ENCODE measurements at places on chromosomes 12 and 14. TPM values are rescaled to one million over a fixed set of nuclear protein-coding genes. Genes with fewer than 3 reads are reported as not detected.

DNA sequence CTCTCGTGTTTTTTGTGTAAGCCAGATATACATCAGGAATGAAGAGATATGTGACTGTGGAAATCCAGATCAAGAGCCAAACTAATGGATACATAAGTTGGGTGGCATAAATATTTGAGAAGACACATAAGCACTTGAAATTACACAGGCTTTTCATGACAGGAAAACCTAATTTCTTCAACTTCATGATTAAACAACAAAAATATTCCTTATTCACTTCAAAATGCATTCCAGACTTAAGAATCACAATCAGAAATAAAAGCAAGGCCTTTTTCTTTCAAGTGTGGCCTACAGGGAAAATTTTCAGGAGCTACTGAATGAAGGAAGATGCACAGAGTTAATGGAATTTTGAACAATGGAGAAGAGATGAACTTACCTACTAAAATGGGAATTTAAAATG, 515.6 kb downstream of the FOXG1 start:
- no peak for DNase-seq

GRCh38 chr14:101721951-101722661, 39.4 kb upstream of the PPP2R5C start:
- DNase-seq, result peak; percentile 90

DNA sequence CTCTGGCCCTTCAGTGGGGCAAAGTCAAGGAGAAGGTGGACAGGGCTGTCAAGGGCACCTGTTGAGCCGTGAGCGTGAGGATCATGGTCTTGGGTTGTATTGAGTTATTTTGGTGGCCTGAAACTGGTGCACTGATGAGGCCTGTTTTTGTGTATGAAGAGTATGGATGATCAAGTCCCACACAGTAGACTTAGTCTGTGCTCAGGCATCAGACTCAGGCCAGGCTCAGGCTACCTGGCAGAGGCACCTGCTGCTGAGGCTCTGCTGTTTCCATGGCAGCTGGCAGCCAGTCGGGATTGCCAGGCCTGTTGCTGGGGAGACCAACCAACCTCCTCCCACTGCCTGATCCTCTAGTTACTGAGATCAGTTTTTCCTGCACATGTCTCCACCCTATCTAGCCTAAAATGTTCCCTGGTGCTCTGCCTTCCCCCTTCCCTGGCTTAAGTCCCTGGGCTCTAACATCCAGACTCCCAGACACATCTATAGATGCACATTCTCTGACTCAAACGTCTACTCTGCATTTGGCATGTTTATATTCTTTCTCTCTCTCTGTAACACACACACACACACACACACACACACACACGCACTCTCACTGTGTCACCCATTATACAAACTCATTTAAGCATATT, 5.1 kb downstream of the JPH4 start:
- DNase-seq, result no peak

DNA sequence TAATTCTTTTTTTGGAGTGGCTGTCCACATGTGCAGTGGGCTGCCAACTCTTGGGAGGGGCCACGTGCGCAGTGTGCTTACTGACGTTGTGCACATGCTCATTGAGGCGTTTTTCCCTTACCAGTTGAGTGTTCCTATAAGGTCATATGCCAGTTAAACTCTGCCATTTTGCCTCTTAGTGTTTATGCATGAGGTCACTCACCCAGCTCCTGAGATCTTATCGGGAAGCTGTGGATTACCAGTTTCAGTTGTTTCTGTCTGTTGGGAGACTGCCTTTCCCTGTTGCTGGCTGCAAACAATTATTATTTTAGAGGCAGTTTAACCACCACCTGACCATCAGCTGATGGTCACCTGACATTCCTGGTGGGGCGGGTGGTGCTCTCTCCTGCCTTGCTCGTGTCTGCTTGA, 16.1 kb upstream of the KIF21A start:
- DNase-seq, result peak; percentile 6

DNA sequence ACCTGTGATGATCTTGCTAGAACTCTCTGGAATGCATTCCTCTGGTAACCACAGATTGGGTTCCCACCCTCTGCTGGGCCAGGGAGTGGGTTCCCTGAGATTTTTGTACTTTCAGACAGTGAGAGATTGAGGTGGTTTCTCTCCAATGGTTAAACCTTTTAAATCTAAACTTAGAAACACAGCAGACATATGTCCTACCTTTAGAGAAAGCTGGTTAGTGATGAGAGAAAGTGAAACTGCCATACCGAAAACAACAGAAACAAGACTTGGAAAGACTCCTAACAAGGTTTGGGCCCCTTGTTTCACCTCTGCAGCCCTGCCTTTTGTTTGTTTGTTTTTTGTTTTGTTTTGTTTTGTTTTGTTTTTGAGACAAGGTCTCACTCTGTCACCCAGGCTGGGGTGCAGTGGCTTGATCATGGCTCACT, 9.7 kb upstream of the SGPP1 start:
- DNase-seq, result no peak

DNA sequence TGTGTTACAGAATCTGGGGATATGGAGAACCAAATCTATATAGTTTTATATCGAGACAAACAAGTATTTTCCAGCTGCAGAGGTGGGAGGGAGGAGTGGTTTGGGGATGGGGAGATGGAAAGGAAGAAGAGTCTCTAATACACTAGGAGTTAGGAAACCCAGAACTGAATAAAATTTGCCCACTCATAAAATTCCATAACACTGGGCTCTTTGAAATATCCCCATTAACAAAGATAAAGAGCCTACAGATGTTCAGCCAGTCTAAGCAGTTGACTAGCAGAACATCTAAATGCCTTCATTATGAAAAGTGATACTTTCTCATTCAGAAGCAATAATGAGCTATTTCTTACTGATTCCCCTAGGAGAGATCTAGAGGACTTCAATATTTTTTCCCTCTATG, 151.7 kb upstream of the GZMB start:
- peak; percentile 11 for DNase-seq

Gene KRT2
- total RNA-seq, result not detected

All from RPMI7951 (cell line).